ENCODE measurements at places on chromosomes 2 and 18.

GRCh38 chr2:75513616-75514170 lies 47.0 kb downstream of the EVA1A start:
- no peak for DNase-seq

GRCh38 chr2:238336151-238336550 lies 15.8 kb downstream of the TRAF3IP1 start:
- DNase-seq, result no peak

- DNase-seq, result no peak
These were observed 467.0 kb upstream of the RAB12 start for GRCh38 chr18:8142131-8142711.

- DNase-seq, result no peak
These were observed 121.3 kb upstream of the GULP1 start for GRCh38 chr2:188170356-188170755.

GRCh38 chr18:54240629-54241107 lies 16.2 kb upstream of the MBD2 start:
- no peak for DNase-seq

DNA sequence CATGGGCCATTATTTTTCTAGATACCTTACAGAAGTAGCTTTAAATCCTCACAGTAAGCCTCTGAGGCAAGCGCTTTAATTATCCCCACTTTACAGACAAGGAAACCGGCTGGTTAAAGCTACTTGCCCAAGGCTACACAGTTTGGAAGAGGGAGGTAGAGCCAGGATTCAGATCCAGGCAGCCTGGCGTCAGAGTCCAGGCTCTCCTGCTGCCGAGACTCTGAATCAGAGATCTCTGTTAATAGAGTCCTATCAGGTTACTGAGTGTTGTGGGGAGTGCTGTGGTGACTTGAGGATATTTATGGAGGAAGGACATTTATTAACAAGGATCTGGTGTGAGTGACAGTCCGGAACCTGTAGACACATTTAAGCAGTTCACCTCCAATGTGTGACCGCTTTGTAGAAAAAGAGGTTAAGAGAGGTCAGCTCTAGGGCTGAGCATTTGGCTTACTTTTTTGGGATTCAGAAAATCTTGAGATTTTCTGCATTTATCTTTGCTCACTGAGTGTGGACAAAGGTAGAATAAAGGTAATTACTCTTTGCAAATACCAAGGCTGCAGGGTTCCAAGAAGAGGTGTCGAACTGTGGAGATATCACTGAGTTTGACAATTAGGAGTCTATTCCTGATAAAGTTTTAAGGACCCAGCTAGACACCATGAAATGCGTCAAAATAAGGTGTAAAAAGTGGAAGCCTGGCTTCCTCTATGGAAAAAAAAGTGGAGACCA lies 1.6 kb upstream of the CEP192 start:
- no peak for DNase-seq

- no peak for DNase-seq
These were observed 12.9 kb downstream of the GPR17 start for GRCh38 chr2:127658641-127659407.

DNA sequence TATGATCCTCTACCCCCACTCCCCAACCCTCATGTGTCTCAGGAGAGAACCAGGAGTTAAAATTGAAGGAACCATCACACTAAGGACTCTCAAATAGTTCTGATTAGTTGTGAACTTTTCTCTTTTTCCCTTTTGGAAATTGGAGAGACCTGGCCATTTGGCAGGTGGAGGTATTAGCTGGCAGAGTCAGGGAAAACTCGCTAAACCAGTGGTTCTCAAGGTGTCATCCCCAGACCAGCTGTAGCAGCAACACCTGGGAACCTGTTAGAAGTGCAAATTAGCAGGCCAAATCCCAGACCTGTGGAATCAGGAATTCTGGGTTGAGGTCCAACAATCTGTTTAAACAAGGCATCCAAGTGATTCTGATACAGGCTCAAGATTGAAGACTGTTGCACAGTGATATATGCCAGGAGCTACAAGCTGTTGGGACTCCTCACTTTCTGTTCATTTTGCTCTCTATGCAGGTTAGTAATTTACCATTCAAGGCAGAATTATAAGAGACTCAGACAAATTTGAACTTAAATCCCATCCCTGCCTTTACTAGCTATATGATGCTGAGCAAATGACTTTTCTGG lies 2.8 kb upstream of the TMEM131 start:
- no peak for DNase-seq

GRCh38 chr2:105763076-105763475 lies 18.4 kb downstream of the NCK2 start:
- DNase-seq, result no peak

DNA sequence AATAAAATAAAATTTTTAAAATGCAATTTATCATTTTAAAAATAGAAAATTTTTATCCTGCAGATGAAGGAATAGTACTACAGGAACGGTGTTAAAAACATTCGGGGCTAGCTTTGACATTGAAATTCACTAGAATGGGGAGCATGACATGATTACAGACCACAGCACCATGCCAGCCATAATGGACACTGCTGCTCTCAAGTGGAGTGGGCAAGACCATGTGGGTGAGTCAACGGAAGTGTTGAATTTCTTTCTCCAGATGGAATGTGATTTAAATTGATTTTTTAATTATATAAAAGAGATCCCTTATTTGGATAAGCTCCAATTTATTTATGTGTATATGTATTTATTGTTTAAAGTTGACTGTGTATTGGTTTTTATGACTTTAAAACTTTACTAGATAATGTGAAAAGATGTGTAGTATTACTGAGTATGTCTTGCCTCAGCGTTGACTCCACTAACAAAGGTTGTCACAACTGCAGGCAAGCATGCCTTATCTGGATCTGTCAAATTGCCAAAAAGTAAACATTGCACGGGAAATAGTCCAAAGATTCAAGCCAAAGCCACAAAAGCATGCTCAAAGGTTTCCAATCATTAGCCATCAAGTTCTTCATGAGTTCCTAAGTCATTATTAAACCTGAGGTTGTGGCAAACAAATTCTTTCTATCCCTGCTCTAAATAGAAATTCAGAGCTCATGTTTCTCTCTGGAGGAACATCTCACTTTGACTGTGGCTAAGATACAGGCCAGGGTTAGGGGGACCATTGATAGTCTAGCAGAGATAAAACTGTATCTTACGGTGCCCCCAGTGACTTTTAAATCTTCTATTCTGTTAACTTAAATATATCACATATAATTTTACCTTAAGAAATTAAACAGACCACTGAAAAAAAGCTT lies 536.9 kb downstream of the TMX3 start:
- DNase-seq, result no peak

GRCh38 chr18:76459687-76460350 lies 35.2 kb downstream of the ZNF516 start:
- DNase-seq, result no peak

GRCh38 chr2:205411558-205411957 lies 270.7 kb upstream of the NRP2 start:
- no peak for DNase-seq

DNA sequence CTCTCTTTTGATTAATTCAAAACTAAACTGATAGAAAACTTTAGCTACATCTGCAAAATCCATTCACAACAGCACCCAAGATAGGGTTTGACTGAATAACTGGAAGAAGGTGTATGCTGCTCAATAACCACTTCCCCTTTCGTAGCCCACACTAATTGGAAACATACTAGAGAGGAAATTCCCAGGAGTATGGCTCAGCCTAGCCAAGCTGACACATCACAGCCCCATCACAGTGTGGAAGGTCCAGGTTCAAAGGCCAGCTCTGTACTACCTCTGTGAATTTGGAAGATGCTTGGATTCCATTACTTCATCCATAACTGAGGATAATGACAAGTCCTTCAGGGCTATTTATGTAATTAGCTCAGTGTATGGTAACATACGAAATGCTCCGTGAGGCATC lies 185.4 kb downstream of the FBXO15 start:
- DNase-seq, result no peak

GRCh38 chr2:235658351-235659174 lies 164.7 kb downstream of the AGAP1 start:
- no peak for DNase-seq
